Fibroblast of mammary gland (primary cell): ENCODE measurements at places on chromosomes 5 and 9.

DNA sequence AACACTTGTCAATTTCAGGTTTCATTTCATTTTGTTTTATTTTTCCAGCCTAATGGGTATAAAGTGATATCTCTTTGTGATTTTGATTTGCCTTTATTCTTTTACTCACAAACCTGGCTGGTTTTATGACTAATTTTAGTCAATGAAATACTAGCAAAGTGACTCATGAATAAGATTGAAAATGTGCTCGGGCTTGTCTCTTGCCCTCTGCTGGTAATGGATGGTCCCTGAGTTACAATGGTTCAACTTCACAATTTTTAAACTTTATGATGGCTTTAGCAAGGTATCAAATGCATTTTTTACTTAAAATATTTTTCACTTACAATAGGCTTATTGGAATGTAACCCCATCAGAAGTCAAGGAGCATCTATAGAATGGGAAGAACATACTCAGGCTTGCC, 431.4 kb upstream of the CCNG1 start:
- no peak for DNase-seq

DNA sequence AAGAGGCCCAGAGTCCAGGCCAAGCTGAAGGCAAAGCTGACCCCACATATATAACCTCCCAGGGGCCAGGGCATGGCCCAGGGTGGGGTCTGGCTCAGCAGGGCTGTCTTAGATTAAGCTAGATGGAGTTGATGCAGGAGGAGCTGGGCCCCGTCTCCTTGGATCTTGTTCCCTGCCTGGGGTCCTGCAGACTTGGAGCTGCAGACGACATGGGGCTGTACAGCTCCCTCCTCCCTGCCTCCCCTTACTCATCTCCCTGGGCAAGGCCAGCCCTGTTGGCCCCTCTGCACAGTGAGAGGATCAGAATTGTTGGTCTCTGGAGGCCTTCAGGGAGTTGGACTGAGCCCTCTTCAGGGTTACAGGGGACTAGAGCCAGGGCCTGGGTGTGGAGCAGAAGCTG, 134.9 kb downstream of the RGS3 start:
- DNase-seq, result no peak

DNA sequence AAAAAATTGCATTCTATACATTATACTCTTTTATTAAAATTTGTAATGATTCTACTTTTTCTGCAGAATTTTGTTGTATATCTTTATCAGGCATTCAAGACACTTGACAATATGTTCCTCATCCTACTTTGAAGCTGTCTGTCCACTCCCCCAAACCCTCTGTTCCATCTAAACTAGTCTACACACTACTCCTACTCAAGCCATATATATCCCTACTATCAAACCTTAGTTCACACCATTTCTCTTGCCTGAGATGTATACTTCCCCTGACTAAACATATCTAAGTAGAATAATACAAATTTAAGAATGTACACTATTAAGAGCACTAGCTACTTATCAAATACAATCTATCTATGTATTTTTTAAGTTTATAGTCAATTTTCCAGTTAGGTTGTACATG, 107.1 kb upstream of the FTMT start:
- no peak for DNase-seq

DNA sequence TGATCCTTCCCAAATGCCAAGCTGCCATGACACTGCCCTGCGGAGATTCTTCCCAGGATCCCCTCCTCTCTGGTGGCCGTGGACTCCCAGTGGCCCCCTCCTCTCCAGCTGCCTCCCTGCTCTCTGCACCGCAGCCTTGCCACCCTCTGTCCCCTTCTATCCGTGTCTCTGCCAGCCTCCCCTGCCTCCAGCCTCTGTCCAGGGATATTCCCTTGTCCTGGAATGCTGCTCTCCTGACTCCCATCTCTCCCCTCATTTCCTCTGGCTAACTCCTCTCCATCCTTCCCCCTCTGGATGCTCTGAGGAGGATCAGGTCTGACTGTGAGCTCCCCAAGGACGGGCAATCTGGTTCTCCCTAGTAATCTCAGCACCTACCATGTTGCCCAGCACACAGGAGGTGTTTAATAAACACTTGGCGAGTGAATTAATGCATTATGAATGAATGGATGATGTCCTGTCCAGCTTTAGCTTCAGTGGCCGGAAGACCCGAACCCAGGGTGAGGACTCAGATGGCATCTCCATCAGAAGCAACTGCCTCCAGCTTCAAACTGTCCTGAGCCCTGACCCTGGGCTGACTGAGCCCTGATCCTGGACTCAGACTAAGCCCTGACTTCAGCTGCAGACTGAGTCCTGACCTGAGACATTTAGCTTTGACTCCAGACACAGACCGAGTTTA, 7.5 kb upstream of the CRB2 start:
- no peak for DNase-seq

DNA sequence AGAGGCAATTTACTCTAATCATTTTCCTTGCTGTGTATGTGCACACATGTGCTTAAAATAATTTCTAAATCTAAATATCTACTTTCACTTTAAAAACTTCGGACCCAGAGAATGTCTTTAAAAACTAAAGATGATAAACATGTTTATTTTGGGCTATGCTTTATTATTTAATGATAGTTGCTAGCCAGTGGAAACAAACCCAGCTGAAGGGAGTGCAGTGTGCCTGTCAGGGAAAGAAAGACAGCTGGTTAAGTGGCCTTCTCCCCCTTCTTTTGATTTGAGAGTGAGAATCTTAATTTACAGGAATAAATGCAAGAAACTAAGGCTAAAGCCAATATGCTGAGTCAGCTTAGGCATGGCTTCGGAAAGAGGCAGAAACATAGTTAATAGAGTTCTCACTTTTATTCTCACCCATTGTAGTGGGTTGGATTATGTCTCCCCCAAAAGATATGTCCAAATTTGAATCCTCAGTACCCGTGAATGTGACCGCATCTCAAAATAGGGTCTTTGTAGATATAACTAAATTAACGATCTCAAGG, 111.4 kb downstream of the DCP2 start:
- DNase-seq, result no peak

DNA sequence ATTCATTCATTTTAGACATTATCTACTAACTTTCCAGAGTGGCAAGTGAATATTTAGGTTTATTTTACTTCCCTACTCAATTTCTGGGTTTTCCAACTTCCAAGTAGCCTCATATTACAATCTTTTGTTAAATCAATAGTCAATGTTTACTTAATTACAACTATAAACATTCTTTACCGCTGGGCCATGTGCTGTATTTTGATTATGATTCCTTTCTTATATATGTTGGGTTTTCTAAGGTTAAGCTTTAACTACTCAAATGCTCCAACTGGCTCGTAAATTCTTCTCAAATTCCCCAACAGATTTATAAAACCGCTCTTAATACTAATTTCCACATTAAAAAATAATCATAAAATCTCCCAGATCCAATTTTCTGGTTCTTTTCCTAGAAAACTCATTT, 110.1 kb upstream of the ABCA1 start:
- no peak for DNase-seq

DNA sequence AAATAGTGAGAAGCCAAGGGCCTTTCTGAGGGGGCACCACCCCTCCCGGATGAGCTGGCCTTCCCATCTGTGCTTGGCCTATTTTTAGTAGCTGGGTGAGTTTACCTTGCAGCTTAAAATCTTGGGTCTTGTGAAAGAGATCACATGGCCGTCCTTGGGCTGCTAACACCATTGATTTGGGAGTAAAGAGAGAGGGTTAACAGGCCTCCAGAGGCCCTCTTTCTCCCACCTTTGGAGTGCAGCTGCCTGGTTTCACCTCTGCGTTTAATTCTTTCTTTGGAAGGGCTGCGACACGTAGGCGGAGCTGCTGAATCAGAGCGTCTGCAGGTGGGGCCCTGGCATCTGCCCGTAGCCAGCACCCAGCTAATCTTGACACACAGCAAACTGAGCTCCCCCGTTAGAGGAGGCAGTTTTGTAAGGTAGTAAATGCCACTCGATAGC, 12.8 kb downstream of the OLFM1 start:
- no peak for DNase-seq

GRCh38 chr5:118070041-118070440, 918.3 kb downstream of the DTWD2 start:
- DNase-seq, result no peak

DNA sequence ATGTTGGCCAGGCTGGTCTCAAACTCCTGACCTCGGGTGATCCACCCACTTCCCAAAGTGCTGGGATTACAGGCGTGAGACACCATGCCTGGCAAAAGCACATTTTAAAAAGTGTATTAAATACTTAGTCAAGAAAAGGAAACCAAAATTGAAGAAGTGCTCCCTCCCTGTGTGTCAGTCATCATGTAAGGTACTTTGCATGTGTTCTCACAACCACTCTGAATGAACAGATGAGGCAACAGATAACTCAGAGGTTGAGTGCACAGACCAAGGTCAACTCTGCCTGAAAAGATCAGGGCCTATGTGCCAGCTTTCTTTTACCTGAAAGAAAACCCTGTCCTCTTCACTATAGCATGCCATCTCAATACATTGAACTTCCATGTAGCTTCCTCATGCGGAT, 289.7 kb downstream of the MRPS30 start:
- DNase-seq, result no peak

DNA sequence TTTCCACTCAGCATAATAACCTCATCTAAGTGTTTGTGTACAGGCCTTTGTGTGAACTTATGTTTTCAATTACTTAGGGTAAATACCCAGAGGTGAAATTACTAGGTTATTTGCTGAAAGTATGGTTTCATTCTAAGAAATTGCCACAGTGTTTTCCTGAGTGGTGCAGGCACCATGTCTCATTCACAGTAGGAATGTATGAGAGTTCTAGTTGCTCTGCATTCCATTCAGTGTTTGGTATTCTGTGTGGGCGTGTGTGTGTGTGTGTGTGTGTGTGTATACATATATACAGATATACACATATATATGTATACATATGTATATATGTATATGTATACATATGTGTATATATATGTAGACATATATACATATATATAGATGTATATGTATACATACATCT, 8.8 kb upstream of the SVEP1 start:
- no peak for DNase-seq

GRCh38 chr5:78792345-78793055, 143.9 kb upstream of the LHFPL2 start:
- DNase-seq, result no peak

DNA sequence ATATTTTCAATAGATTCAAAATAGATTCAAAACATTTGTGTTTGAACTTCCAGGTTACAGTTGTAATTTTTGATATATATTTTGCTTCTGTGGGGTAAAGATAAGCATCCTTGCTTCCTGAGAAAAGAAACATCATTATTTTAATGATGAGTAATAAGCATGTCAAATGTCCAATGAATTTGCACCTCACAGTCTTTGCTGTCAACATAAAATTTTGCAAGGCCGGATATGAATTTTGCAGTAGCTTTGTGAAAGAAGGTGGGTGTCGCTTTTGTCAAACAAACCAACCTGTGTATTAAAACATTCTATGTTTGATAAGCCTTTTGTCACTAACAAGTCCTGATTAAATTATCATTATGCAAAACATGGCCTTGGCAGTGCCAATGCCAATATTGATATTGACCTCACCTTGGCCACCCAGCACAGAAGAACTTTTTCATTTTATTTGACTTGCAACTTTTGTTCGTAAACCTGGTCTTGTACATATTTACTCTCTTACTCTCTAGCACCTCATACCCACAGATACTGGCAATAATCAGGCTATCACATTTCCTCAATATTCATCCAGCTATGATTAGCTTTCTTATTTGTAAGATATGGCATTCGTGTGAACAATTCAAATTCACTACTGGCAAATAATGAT, 645.0 kb upstream of the KLF4 start:
- no peak for DNase-seq
